EH (cell line): ENCODE measurements at places on chromosomes 3 and 15.

DNA sequence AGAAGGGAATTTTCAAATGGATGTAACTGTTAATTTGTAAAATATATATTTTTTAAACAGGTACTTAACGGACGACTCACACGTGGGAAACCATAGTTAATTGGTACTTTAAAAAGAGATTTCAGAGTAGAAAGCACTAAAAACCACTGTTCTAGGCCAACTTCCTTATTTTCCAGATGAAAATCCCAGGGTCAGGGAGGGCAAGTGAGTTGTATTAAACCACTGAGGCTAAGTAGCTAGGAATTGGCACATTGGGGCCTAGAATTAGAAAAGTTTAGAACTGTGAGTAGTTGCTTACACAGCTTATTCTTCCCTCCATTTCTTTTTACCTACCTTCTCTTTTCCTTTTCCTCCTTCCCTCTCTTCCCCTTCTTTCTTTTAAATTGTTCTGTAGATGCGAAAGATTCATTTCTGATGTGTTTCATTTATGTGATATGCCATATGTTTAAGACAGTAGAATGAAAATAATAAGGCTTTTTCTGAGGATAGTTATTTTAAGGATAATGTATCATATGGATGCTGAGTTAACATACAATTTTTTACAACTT is 4.1 kb upstream of the UTS2B start:
- DNase-seq: no peak

DNA sequence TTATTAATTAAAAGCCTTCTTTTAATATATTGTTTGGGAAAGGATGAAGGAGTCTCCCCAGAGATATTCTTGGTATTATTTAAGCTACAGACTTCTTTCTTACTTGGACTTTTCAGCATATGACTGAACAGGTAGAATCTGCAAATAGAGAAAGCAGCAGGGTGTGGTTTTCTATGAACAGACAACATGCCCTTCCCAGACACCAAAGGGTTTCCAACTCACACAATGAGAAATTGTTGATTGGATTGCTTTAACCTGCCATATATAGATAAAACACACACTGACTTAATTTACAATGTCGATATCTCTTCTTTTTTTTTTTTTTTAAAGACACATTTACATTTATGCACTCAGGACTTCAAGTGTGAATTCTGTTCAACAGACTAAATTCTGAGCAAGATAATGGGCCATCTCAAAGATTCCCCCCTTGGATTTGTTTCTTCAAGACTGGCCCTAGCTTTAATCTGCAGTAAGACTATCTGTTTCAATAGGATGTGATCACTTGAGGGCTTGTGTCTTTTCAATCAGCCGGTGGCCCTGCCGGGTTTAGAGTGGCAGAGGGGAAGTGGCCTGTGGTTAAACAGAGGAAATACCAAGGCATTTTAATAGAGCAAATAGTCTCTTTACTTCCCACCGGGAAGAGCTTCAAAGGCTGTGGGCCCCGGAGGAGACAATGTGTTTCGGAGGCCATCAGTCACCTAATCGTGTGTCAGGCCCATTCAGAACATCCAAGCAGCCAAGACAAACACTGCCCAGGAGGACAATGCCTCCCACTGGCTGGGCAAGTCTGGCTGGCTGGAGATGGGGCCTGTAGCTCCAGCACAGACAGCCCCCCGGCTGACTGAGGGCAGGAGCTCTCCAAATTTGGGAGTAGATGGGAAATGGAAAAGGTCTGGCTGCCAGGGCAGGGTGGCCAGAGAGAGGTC is 6.1 kb downstream of the IL17RD start:
- DNase-seq: peak; percentile 18

DNA sequence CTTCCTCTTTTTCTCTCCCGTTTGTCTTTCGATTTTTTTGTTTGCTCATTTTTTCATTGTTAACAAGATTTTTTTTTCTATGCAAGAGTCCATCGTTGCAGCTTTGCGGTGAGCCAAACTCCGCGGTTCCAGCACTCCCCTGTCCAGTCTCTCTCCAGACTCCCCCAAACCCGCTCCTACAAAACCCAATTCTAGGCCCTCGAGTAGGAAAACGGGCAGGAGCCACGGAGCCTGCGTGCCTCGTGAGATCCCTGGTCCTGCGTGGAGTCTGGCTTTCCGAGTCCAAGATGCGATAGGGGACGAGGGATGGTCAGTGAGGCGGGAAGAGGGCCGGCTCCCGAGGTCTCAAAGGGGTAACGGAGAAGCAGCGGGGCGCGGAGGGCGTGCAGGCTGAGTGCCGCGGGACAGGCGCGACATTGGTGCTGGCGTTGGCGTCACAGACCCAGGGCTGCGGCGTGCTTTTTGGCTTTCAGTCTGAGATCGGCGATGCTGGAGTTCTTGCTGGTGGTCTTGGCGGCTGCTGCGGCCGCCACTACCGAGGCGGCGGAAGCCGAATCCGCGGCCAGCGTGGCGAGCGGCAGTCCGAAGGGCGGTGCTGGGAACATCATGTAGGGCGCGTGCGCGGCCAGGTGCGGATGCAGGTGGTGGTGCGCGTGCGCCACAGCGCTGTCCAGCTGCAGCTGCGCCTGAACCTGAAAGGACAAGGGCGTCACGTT is 8.5 kb downstream of the SHOX2 start:
- DNase-seq: no peak

DNA sequence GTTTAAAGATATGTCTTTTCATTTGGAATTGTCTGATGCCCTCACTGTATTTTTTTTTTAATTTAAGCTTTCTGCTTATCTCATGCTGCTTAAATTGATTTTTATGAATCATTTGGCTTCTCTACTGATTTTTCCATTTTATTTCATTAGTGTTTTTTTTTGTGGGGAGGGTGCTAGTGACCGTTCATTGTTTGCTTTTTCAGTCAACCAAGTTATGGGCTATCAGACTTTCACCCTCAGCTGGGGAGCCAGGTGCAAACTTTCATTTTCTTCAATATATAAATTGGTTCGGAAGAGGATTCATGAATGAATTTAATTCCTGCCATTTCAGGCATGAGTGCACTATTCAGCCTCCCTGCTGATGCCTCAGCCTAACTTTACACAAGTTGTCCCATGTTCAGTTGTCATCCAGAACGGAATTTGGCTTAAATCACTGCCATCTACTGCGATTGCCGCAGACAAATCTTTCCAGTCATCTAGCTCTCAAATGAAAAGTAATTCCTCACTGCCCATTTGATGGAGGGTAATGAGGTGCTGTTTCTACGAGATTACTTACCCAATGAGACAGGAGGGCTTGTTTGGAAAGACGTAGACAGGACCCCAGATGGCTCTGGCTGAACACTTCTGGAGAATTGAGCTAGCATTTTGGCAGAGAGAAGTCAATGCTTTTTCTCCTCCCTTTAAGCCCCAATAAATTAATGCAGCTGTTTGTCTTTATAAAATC is 89.9 kb upstream of the RORA start:
- no peak for DNase-seq

- DNase-seq: peak; percentile 18
Measured at GRCh38 chr15:49331951-49332350, 91.1 kb upstream of the FGF7 start.

- DNase-seq: peak; percentile 41
Measured at GRCh38 chr3:41276191-41276590, 76.9 kb downstream of the CTNNB1 start.
